Substantia nigra (tissue), 51 donors: ENCODE measurements at places on chromosomes 11 and 22.
A peak's percentile ranks its signal among the peaks of the same experiment; 100 is the strongest.

DNA sequence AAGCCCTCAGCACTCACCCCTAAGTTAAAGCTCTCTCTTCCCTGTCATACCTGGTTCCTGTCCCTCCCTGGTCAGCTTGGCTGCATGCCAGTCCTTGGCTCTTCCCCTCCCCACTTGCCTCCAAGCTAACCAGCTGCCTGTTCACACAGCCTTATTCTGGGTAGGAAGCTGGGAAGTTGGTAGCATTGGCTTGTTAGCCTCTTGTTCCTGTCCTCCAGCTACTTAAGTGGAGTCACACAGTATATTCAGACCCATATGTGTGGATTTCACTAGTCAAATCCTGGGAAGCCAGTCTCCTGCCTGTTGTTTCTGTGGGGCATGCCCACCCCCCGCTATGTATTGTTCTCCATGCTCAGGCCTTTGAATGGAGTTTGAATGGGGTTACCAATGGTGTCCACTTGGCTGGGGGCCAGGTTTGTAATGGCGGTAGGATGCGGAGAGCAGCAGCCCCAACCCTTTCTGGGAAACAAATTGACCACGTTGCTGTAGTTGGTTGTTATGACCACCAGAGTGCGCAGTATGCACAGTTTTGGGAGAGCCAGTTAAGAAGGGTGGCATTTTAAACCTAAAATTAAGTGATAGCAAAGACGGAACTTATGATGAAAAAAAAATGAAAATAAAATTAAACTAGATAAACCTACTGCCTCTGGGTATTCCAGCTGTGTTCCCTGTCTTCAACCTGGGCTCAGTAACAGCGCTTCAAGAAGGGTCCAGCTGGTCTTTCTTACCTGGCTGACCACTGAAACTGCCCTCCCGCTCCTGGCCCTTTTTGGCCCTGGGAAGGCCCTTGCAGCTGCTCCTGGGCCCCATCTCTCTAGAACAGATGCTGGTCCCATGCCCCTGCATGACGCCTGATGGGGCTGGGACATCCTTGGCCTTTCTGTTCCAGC, 10.7 kb upstream of the RPS3 start:
- peak; percentile 65 for DNase-seq

DNA sequence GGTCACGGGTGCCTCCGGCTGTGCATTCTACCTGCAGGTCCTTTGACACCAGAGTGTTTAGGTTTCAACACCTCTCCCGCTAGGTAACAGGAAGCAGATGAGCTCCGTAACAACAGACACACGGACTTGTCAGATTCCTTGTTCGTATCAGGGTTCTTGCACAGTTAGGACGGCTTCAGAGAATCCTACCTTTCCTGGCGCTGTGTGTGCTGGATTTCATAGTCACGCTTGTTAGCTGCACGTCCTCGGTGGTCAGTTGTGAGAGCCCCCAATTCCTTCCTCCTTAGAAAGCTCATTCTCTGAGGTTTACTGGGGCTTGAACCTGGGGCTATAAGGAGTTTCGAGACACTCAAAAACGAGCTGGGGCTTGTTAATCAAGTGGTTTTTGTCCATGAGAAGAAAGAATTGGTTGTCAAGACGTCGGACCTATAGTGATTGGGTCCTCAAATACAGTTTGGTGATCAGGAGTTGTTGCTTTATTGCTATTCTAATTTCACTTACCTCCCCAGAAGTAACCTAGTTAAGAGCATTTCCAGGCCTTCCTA, 664 bp downstream of the DDB2 start:
- DNase-seq: no peak

DNA sequence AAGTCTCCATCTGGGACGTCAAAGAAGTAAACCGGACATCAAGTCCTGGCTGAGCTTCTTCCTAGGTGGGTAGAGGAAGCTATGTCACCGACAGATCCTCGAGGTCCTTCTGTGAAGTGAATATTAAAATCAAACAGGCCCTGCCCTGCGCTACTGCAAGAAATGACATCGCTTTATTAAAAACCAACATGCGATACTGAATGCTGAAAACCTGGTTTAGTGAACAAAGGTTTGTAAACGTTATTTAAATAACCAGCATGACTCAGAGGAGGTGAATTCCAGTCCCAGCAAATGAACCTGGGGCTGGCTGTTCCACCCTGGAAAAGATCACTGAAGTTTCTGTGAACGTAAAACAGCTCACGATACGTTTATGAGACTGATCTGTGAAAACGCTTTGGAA, 645 bp downstream of the RTCB start:
- no peak for DNase-seq

DNA sequence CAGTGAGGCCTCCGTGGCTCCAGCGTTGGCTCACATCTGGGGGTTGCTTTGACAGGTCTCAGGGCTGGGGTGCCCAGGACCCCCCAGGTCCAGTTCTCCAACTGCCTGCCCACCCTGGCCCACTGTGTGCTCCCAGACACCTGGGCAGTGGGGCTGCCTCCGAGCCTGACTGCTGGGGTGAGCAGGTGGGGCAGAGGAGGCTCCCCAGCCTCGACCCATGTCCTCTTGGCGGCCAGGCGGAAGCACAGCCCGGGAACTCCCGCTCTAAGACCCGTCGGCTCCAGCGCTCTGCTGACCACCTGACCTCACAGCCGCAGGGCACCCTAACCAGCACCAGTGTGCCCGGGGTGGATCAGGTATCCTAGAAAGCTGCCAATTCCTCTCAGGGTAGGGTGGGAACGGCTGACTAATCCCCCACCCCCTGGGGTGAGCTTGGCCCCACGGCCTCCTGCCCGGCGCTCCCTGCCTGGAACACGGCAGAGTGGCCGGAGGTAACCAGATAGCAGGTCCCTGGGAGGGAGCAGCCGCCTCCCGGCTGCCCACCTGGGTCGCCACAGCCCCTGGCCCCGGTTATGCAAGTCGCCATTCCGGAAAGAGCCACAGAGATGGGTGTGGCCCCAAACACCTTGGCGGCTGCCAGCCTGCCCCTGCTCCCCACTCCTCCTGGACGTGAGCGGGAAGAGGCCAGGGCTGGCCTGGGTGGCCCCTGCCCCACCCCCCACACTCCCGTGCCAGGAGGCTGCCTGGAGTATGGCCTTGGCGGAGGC, 19.2 kb upstream of the MUC5B start:
- DNase-seq: no peak

DNA sequence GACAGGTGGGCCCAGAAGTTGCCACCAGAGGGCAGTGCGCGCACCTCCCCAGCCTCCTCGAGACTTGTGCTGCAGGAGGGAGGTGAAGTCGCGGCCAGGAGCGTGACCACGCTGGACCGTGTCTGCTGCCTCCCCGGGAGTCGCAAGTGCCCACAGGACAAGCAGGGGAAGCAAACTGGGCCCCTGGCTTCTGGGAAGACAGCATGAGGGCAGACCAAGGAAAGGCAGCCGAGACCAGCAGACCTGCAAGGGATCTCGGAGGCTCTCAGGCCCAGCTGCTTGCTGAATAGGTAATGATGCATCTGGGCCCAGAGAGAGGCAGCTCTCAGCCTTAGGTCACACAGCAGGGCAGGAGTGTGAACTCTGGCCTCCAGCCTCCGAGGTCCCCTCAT, 17.0 kb upstream of the IL2RB start:
- peak; percentile 71 for DNase-seq

DNA sequence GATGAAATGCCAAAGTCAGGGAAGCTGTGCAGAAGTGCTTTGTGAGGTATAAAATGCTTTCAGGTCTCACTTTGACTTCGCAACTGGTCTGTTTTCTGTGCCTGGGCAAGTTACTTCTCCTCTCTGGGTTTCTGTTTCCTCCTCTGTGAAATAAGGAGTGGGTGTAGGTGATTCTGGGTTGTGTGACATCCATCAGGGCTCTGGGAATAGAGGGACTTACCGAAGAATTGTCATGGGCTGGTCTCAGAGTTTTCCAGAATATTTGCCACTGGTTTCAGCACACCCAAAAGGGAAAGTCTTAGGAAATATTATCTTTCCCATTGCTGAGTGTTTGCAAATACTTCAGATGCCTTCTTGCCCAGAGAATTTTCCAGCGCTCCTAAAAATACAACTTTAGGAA, 118.4 kb downstream of the KIAA1671 start:
- DNase-seq: no peak

DNA sequence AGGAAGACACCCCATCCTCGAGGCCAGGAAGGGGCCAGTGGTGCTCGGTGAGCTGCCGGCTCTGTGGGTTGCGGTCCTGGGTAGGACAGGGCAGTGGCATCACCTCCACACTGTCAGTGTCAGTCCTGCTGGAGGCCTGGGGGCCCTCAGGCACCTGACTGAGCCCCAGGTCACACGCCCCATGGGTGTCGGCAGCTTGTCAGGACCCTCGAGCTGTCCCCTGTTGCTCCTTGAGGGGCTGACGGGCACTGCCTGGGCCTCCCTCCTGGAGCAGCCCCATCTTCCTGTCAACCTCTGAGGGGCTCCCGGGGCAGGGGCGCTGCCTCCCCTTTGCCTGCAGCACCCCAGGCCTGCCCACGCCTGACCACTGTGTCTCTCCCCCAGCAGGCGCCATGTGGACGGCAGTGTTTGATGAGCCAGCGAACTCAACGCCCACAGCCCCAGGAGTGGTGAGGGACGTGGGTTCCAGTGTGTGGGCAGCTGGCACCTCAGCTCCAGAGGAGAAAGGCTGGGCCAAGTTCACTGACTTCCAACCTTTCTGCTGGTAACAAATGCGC, 35.4 kb downstream of the SBF1 start:
- no peak for DNase-seq

GRCh38 chr11:11409901-11410300, 56.9 kb upstream of the CSNK2A3 start:
- DNase-seq: no peak

DNA sequence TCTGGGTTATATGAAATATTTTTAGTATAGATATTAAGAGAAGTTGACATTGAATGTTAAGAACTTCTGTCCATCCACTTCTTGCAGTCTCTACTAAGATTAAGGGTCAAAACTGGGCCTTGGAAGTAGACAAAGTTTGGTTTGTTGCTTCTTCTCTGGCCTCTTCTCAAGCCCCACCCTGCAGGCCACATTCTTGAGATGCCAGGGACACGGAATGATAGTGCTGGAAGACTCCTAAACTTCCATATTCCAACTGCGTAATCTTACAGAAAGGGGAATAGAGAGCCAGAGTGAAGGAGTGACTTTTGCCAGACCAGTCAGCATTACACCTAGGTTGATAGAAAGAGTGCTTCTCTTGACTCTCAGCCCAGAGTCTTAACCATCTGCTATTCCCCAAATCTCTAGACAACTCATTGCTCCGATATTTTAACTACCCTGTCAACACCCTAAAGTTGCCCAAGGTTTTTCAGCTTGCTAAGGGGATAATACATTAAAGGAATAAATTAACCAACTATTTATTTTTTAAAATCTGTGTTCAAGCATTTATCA, 136.4 kb upstream of the SYN3 start:
- DNase-seq: no peak

DNA sequence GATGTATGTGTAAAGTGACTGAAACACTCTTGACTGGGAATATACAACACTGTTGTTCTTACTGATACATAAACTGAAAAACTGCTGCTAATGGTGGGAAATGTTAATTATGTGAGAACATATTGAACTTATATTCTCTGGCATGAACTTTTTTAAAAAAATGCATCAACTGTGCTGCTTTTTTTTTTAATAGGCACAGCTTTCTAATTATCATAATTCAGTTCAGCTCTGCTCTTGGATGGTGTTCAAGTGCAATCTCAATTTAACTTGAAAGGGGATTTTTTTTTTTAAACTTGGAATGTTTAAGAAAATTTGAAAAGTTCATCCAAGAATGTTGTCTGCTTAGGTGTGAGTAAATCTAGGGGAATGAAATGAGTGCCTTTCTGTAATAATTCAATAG, 5.2 kb downstream of the TEAD1 start:
- DNase-seq: no peak

GRCh38 chr11:44219830-44220796, 89.8 kb downstream of the ALX4 start:
- DNase-seq: no peak

DNA sequence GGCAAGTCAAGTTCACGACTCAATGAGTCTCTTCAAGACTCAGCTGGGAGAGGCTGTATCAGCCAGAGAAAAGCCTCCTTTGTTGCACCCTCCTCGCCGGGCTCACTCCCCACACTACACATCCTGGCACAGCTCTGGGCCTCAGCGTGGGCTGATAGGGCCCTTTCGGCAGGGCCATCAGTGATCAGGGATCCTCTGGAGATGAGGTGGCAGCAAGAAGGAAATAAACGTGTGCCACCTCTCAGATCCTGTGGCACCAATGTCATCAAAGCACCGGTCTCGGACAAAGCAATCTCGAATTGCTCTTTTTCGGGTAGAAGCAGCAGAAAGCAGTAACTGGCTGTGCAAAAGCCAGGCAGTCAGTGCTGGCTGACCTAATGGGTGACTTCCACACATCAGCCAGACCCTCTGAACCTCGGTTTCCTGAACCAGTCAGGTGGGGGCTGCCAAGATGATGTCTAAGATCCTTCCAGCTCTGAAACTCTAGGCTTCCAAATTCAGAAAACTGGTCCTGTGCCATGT, 2.1 kb downstream of the EHD1 start:
- peak; percentile 54 for DNase-seq

DNA sequence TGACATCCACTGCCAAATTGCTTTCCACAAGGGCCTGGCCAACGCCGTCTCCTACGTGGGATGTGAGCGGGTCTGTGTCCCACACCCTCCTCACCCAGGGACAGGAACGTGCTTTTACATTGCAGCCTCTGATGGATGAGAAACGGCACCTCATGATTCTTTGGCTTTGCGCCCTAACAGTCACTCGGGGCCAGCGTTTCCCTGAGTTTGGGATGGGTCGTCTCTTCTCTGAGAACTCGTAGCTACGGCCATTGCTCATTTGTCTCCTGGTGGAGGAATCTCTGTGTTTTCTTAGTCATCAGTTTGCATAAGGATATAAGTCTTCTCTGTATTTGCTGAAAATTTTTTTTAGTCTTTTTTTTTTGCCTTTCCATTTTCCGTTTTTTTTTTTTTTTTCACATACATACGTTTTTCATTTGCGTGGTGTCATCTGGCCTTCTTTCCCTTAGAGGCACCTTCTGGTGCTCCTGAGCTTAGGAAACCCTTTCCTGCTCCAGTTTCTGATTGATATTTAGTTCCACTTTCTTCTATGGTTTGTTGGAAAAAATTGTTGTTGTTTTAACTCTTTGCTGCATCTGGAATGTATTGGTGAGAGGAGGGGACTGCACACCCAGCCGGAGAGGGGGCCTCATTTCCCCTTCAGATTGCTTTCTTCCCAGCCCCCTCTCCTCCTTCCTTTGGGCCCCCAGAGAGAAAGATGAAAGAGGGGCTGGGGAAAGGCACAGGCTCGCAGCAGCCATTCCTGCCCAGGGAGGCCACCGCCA, 12.0 kb downstream of the TNNT3 start:
- no peak for DNase-seq

GRCh38 chr11:69834811-69835800, 15.9 kb upstream of the FGF3 start:
- no peak for DNase-seq

GRCh38 chr11:28659716-28660348, 551.6 kb downstream of the METTL15 start:
- no peak for DNase-seq

DNA sequence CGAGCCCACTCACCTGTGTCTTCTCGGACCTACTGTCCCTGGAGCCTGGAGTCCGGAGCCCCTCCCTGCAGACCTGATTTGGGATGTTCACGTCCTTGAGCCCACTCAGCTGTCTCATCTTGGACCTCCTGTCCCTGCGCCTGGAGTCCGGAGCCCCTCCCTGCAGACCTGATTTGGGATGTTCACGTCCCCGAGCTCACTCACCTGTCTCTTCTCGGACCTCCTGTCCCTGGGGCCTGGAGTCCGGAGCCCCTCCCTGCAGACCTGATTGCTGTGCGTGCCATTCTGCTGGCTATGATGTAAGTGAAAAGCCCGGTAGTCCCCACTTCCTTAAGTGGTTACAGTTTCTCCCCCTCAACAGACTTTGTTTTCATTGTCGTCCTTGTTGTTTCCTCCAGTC, 867.1 kb downstream of the BRD1 start:
- no peak for DNase-seq

- DNase-seq: no peak
Measured at GRCh38 chr11:97502201-97502600, 1112.4 kb downstream of the JRKL start.
